ENCODE measurements at places on chromosomes 12 and 14. TPM values are rescaled to one million over a fixed set of nuclear protein-coding genes. Genes with fewer than 3 reads are reported as not detected.

DNA sequence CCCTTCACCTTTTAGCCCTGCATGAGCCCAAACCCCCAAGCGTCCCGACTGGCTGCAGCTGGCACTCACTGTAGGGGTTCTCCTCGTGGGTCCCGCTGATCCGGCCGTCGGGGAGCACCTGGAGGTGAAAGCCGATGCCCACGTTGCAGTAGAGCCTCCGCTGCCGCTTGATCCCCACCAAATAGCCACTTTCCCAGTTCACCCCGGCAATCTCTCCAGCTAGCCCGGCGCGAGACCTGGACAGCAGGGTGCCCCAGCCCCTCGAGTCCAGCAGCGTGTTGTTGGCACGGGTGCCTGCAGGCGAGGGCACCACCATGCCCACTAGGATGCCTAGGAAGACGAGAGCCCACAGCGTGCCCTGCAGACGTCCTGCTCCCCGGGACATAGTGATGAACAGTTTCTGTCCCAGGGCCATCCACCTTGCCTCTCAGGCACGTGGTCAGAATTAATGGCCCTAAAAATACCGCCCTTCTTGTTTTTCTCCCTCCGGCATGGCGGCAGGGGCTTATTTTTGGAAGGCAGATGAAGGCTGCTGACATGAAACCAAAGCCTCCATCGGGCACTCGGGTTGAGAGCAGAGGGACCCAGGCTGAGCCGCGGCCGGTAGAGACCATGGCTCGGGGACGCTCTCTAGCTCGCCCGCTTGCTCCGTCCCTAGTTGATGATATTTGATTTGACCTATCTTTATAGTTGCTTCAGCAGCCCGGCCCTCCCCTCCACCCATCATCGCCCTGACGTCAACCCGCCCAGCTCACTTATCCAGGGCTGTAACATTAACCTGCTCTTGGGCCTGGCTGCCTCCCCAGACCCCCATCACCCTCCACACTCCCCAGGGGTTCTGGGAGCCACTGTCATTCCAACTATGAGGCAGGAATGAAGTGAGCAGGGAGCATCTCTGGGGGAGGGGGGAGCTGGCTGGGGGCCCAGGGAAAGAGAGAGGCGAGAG lies at the start of gene FGF6:
Gene FGF6 (minus strand): TSS at position 660 of the 946 bp plus-strand sequence. CDS start 245 bp downstream, at position 415.
- DNase-seq = no peak

BBOF1 gene
- 1.6 TPM for total RNA-seq

DNA sequence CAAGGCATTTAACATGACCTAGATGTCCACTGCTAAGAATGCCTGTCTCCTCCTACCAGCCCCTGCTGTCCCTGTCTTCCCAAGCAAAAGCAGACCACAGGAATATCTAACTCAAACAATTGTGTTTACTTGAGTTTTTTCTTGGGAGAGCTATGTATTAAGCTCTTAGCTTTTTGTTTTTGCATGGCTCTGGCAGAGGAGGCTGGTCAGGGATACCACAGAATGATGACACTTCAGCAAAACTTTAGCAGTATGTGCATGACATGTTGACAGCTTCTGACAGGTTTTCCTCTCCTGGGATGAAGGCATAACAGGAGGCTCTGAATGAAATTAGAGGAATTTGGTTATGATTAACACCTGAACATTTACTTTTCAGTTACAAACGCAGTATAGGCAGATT lies 6.9 kb downstream of the TMBIM6 start:
- no peak for DNase-seq

PTPRQ gene
- total RNA-seq = not detected

DNA sequence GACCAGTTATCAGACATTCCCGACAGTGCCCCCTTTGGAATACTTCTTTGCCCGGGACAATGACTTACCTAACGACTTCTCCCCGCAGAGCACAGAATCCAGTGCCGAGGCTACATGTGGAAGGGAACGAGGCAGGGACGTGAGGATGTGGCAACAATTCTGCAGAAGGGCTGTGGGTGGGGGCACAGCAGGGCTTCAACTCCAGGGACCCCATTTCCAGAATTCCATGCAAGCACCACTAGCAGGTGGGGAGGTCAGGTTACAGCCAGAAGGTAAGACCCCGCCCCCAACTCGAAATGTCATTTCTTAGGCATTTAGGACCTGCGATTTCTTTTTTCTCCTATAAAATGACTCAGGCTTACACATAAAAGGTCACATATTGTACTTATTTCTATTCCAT lies 207.9 kb downstream of the TMEM132C start:
- DNase-seq = no peak

GRCh38 chr12:79997096-79997791 lies 62.3 kb upstream of the PPP1R12A start:
- DNase-seq = no peak

MEG3 gene
- 1.1 TPM for total RNA-seq

DNA sequence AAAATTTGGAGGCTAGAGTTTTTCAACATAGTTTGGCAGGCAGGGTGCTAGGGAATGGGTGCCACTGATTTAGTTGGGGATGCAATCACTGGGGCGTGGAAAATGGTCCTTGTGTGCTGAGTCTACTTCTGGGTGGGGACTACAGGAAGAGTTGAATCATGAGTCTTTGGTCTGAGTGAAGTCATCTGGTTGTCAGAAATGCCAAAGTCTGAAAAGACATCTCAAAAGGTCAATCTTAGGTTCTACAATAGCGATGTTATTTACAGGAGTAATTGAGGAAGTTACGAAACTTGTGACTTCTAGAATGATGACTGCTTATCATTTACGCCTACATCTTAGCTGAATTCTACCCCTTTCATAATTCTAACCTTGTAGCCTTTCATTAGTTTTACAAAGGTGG lies 209.1 kb downstream of the NUBPL start:
- DNase-seq = no peak

Data from activated T-cell treated with anti-CD3 and anti-CD28 coated beads, Interleukin-2, amount 50 U/mL, for 4 hours (primary cell).